ENCODE measurements at places on chromosomes 4 and X.

- no peak for DNase-seq
Measured at GRCh38 chr4:55854129-55854528, 681 bp downstream of the EXOC1 start.

DNA sequence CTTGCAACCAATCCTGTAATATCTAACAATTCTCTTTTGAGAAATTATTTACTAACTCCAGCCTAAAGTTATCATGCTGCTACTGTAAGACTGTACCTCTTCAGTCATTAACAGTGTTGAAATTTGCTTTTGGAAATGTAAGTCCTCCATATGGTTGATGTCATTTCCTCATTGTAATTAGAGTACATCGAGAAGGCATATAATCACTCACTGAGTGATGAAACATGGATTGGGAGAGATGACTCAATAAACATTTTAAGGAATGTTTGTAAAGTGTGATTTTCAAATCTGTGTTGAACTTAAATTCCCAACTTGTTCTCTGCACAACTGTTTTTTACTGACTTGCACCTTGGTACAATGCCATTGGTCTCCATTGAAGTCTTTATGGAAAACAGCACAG, 61.2 kb downstream of the HMGB2 start:
- DNase-seq, result no peak

DNA sequence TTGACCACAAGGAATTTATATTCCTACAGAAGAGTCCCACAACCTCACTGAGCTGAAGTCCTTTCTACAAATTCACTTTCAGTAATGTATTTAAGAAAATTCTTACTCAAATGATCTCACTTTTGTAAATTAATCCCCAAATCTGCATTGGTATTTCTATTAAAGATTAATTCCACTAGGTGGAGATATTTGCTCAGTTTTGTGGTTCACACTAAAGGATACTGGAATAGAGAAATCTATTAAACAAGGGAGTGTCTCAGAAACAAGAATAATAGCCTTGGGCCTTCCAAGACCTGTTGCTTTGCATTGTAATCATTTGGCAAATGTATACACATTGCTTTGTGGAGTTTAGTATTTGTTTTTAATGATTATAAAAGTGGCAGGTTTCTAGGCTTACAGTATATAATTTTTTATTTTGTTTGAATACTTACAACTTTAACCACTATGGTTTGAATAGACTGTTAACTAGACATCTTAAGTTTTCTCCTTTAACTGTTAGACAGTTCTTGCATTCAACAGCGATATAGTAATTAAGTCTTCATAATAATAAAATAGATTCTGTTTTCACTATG, 25.9 kb downstream of the CFAP299 start:
- no peak for DNase-seq

DNA sequence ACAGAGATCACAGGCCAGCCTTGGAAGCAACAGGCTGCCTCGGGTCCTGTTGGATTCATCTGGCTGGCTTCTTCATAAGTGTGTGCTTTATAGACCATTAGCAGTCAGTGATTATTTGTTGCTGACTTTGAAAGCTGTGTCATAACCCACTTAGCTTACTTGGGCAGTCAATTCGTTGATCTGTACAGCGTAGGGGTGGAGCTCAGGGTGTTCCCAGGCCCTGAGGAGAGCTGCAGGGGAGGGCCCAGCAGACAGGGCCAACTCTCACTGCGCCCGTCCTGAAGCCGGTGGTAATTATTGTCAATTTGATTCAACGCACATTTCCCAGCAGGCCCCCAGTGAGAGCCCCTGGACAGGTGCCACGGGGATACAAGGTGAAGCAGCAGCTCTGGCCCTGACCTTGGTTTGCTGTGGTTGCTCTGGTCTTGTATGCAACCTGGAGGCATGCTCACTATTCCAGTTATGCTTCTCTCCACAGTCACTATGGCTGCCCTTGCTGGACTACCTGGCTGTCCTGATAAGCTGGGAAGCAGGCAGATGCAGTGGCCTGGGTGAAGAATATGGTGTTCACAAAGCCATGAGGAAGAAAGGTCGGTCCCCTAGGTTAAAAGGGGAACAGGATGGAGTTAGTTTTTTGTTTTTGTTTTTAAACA, 40.1 kb upstream of the HMGB3 start:
- no peak for DNase-seq

GRCh38 chr4:83281307-83281706, 3.3 kb downstream of the COQ2 start:
- DNase-seq, result no peak

DNA sequence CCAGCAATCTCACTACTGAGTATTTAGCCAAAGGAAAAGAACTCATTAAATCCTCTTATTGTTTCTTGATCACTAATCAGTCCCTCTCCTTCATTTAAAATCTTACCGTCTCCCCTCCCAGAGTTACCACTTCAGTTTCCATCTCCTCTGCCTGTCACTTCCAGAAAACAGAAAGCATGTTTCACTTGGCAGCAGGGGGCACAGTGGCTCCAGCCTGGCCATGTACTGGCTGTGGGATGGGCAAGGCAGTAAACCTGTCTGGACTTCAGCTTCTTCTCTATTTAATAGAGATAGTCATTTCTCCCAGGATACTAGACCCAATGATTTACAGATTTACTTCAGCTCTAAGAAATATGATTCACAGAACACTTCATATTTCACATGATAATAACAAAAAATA, 63.2 kb downstream of the CD40LG start:
- no peak for DNase-seq

GRCh38 chr4:117893207-117893606, 141.1 kb upstream of the NDST3 start:
- no peak for DNase-seq

DNA sequence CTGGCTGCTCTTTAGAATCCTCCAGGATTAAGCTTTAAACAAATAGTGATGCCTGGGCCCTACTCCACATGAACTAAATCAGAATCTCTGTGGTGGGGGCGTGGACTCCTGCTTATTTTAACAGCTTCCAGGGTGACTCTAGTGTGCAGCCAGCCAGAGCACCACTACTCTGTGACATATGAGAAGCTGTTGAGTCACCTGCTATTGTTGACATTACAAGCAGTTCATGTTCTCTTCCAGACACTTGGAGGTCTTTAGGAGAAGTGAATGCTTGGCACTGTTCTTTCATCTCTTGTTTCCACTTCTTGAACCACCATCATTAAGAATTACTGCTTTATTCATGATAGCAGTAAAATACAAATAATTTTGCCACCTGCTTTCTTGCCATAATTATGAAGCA, 426 bp upstream of the C4orf51 start:
- peak; percentile 48 for DNase-seq

GRCh38 chr4:81506731-81507130, 35.0 kb upstream of the RASGEF1B start:
- DNase-seq, result no peak

DNA sequence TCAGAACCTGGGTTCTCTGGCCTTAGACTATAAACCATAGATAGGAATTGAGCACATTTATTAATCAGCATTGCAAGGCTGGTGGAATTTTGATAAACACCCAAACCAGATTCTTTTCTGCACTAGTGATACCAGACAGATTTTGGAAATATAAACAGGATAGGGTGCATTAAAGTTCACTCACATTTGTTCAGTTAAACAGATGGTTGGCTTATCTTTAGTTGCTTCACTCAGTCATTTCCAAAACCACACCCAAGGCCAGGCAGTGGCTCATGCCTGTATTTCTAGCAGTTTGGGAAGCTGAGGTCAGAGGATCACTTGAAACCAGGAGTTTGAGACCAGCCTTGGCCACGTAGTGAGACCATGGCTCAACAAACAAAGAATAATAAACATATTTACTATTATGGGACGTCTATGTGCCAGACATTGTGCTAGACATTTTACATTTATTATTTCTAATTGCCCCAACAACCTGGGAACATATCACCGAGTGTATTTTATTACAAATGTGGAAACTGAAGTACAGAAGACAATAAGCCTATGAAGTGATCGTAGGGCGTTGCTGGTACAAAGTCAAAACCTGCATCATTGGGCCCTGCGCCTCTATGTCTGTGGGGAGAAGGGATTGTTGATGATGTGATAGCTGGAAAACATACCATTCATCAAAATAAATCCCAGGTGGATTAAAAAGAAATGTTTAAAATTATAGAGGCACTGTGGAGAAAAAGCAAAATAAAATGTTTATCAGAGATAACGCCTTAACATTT, 15.0 kb downstream of the ADD1 start:
- no peak for DNase-seq

- DNase-seq, result no peak
Measured at GRCh38 chr4:174134361-174134760, 149.1 kb downstream of the FBXO8 start.

GRCh38 chrX:136496186-136496763, 1.1 kb upstream of the HTATSF1 start:
- DNase-seq, result no peak

- no peak for DNase-seq
Measured at GRCh38 chr4:183540410-183541009, 35.7 kb downstream of the ING2 start.

- no peak for DNase-seq
Measured at GRCh38 chrX:11267425-11267824, 25.8 kb upstream of the AMELX start.

DNA sequence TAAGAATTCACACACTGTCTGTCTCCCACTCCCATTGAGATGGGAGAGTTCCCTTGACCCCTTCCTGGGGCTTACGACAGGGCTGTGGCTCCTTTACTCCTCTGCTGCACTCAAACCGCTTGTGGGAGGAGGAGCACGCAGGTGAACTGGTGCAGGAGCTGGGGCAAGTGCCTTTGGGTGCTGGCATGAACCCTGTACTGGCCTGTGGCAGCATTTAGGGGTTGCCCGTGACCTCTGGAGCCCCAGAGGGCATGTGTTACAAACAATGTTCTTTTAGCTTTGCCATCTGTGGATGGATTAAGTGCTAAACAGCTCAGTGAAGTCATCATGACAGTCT, 21.8 kb upstream of the FTHL17 start:
- DNase-seq, result no peak

DNA sequence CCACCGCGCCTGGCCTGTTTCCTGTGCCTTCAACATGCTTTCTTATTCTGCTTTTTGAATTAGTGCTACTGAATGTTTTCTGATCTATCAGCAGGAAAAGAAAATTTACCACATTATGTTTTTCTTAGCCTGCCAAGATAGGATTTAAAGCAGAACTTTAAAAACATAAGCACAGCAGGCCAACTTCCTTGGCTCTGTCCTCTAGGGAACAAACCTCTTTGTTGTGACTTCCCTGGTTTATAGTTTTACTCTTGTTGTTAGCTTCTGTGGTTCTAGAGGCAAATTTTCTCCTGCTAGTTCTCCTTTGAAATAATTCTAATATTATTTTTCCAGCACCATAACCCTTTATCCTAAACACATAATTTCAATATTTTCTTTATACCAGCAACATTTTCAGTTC, 605.1 kb downstream of the ADGRL3 start:
- DNase-seq, result no peak

GRCh38 chrX:118975831-118976598, 1.6 kb downstream of the LONRF3 start:
- DNase-seq, result no peak

DNA sequence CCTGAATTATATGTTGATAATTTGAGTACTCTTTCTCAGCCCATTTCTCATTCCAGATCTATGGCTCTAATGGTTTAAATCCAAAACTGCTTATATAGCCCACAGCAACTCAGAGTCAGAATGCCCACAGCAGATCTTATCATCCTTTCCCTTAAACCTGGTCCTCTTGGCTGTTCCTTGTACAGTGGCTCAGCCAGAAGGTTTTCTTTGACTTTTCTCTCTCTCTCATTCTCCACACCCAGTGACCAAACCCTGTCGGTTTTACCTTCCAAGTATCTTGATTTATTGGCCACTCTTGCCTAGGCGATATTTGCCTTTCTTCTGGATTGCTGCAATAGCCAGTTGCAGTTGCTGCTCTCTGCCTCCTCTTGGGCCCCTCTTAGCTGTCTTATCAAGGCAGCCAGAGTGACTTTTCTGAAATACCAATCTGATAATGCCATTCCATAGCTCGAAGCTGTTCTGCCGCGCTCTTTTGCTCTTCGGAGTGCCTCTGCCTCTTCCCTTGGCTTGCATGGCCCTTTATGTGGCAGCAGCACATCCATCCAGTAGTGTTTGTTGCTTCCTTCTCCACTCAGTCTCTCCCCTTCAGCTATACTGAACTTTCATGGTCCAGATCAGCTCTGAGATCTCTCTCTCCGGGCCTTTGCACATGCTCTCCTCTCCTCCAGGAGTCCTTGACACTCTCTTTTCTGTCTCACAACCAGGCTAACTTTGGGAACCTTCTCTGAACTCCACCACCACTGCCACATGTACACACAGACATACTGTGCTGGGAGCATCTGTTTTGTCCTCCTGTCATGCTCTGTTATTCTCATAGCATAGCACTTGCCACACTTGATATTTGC, 11.8 kb downstream of the GAB1 start:
- no peak for DNase-seq

- no peak for DNase-seq
Measured at GRCh38 chrX:68345025-68345424, 88.3 kb downstream of the OPHN1 start.

- no peak for DNase-seq
Measured at GRCh38 chr4:43242606-43243005, 350.1 kb downstream of the GRXCR1 start.

- DNase-seq, result peak; percentile 48
Measured at GRCh38 chrX:22246620-22247019, 26.1 kb upstream of the CBLL2 start.

DNA sequence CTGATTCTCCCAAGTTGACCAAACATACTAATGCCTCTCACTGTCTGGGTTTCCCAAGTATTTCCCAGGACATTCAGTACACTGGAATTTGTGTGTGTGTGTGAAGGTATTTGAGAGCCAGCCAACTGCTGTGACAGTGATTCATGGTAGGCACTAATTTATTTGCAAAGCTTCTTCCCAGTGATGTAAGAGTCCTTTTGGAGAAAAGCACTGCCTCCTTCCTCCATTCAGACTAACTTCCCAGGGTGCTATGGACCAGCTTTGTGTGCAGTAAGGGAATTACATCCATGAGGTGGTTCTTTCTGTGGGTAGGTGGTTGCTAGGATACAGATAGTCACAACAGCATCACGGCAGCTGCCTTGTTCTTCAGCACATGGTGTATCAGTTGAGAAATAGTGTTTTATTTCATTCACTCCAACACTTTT, 8.7 kb downstream of the EGF start:
- peak; percentile 87 for DNase-seq

GRCh38 chrX:20980426-20980825, 393.8 kb upstream of the CNKSR2 start:
- no peak for DNase-seq

- DNase-seq, result no peak
Measured at GRCh38 chrX:9433596-9433995, 31.3 kb upstream of the TBL1X start.

- no peak for DNase-seq
Measured at GRCh38 chrX:154828016-154828408, 6.5 kb downstream of the SMIM9 start.

GRCh38 chr4:20983763-20984575, 283.7 kb downstream of the PACRGL start:
- DNase-seq, result no peak

GRCh38 chr4:106409901-106410889, 41.6 kb upstream of the GIMD1 start:
- peak; percentile 8 for DNase-seq

DNA sequence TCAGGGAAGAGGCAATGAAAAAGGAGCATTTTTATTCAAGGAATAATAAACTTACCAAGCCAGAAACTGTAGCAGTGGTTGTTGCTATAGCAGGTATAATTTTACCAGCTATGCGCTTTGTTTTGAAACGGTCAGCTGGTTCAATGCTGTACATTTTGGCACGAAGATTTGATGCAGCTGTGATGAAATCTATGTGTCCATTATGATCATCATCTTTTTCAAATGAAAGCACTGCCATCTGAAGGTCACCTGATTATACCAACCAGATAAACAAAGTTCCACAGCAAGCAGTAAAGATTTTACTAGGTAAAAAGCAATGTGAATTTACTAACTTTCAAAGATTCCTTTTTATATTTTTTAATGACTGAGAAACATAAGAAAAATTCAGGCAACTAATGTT, 66.4 kb downstream of the STAP1 start:
- no peak for DNase-seq

Data from epithelial cell of prostate (primary cell).